ENCODE measurements at places on chromosomes 4 and X.

DNA sequence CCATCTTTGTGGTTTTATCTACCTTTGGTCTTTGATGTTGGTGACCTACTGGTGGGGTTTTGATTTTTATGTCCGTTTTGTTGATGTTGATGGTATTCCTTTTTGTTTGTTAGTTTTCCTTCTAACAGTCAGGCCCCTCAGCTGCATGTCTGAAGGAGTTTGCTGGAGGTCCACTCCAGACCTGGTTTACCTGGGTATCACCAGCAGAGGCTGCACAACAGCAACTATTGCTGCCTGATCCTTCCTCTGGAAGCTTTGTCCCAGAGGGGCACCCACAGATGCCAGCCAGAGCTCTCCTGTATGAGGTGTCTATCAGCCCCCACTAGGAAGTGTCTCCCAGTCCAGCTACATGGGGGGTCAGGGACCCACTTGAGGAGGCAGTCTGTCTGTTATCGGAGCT, 199.3 kb upstream of the WDFY3 start:
- no peak for DNase-seq

DNA sequence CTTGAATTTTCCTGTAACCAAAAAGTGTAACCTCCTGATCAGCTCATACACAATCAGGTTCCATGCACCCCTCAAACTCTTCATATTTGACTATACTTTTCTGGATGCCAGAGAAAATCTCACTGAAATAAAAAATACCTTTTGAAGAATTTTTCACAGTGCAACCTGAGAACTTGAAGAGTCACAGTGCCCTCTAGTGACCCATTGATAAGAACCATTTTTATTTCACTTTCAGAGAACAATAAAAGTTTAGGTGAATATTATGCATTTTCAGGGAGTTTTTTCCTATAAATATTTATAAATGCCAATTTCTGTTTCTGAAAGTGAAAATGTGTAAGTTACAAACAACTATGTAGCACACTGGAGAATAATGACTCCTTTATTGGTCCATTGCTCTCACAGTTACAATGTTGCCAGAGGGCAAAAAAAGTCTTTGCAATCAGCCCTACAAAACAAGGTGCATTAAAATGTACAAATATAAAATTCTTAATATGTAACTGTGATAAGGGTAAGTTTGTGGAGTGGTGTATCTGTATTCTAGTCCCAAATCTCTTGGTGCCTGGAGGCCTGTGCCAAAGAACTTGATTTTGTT, 153.6 kb upstream of the INTU start:
- DNase-seq: no peak

GRCh38 chrX:69088171-69088938, 76.9 kb downstream of the PJA1 start:
- DNase-seq: no peak

- DNase-seq: no peak
Measured at GRCh38 chr4:67109276-67109675, 436.0 kb downstream of the CENPC start.

DNA sequence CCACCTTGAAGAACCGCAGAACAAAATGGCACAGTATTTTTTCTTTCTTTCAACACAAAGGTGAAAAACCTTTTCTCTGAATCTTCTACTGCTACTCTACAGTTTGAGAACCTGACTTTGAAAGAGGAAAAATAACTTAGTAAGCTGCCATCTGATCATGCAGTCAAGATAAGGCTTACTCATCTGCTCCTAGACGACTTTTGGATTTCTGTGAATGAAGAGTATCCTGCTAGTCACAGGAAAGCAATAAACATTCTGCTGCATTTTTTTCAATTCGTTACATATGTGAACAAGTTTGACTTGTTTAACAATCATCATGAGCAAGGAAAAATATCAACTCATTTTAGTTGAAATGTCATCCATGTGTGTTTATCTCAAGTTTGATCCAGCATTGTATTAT, 25.2 kb downstream of the TIGD2 start:
- no peak for DNase-seq

DNA sequence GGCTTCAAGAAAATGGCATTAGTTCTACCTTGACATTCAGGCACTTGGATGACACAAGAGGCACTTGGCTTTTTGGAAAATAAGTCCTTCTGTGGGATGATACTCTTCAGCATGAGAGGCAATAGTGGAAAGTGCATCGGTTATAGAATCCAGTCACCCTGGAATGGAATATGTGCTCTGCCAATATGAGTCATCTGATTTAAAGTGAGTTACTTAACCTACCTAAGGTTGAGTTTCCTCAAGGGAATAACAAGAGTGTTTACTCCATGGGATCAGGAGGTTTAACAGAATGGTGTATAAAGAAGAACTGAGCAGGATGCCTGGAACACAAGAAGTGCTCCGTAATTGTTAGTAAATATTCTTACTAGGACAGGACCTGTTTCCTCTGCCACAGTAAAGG, 10.7 kb downstream of the SLC39A8 start:
- DNase-seq: no peak
